Stomach (tissue), 19 donors: ENCODE measurements at places on chromosomes 12 and 14.
A peak's percentile ranks its signal among the peaks of the same experiment; 100 is the strongest.

DNA sequence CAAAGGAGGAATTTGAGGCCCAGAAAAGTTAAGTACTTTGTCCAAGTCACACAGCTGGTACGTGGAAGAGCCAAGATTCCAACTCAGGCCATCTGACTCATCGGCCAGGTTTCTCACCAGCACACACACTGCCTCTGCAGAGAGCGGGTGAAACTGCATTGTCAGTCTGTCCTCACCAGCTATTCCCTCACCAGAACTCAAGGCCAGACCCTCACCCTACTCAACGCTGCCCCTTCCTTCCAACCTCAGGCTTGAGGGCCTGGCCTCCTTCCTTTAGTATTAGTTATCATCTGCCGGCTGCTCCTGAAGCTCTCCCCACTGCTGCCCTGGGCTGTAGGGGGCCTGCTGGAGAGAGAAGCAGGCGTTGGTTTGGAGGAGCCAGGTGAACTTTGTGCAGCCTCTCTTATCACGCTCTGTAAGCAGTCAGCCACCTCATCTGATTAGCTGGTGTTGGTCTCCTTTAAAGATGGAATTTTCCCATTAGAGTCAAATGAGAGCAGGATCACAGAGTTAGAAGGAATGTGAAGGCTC, 16.6 kb upstream of the PLEK2 start:
- DNase-seq = peak; percentile 76

- DNase-seq = no peak
These were observed 3.2 kb downstream of the AJUBA start for GRCh38 chr14:22978981-22979671.

DNA sequence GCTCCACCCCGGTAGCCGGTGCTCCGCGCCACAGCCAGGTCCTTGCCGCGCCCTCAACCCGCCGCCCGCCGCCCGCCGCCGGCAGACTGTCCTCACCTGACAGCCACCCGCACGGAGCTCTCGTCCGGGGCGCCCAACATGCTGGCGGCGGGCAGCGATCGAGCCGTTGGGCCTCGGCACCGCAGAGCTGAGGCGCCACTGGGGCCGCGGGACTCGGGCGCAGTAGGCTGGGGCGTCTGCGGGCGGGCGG, 164 bp downstream of the KIF21A start:
- no peak for DNase-seq

- DNase-seq = no peak
These were observed 6.6 kb downstream of the PLEKHG6 start for GRCh38 chr12:6316921-6317692.

DNA sequence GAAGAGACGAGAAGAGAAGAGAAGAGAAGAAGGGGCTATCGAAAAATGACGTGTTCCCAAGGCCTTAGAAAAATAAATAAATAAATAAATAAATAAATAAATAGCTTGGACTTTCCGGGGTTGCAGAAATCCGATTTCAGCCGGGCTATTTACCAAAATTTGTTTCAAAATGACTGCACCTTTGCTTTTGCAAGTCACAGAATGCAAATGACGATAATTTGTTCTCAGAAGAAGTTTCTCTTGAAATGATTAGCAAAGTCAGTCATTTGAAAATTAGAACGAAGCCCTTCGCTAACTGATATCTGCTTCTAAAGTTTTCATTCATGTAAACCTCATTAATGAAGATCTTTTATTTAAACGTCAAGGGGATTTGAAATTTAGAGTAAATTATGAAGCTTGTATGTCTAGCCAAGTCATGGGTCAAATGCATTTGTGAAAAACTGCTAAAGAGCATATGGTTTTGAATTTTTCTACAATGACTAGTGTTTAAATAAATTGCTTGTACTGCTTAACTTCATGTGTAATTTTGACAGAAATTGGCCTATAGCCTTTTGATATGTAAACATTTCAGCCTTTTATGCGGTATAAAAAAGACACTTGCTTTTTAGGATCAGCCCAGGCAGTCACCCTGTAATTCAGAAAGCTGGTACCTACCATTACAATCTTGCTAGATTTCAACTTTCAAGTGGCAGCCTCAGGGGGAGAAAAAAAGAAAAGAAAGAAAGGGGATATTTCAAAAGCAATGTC, 4.6 kb upstream of the GSC start:
- peak; percentile 7 for DNase-seq
